Upper lobe of left lung (tissue), 6 donors: ENCODE measurements at places on chromosomes 5 and 9.

- no peaks in the 10 kb centered on the region for H3K36me3 ChIP-seq
- H3K27me3 ChIP-seq = no peaks in the 10 kb centered on the region
Observed at GRCh38 chr9:78035383-78035993, 3.9 kb upstream of the GNAQ start.

GRCh38 chr9:76441551-76442322 lies 17.2 kb upstream of the GCNT1 start:
- H3K4me1 ChIP-seq = no peaks in the 10 kb centered on the region
- no peak overlapping the region for H3K4me3 ChIP-seq
- H3K27ac ChIP-seq = no peak overlapping the region

DNA sequence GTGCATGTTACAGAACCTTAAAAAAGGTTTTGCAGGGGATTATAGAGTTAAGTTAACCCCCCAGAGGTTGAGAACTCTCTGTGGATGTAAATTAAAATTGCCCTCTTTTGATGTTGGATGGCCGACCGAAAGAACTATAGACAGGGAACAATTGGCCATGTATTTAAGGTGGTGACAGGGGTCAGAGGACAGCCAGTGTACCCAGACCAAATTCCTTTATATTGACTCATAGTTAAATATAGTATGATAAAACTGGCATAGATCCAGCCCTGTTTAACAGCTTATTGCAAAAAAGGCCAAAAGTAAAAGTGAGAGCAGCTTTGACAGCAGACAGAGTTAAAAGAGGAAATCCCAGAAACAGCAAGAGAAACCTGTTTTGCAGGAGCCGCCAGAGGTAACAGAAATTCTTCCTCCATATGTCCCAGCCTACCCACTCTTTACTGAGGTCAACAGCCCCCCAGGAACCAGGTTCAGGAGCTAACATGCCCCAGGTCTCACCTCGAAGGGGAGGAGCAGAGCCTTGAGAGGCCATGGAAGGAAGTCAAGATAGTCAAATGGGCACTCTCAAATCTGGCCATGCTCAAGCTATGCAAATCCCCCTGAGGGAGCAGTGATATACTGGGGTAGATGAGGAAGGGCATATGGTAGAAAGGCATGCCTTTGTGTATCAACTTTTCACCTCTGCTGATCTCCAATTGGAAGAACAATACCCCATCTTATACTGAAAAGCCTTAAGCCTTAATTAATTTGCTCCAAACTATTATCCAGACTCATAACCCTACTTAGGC lies 156.4 kb upstream of the COX7C start:
- no peak overlapping the region for H3K4me3 ChIP-seq
- H3K4me1 ChIP-seq = no peaks in the 10 kb centered on the region
- DNase-seq = no peak
- H3K36me3 ChIP-seq = no peaks in the 10 kb centered on the region
- no peaks in the 10 kb centered on the region for H3K27me3 ChIP-seq

- peaks cover 8% of the 10 kb centered on the region for H3K4me1 ChIP-seq
- H3K4me3 ChIP-seq = no peak overlapping the region
- no peaks in the 10 kb centered on the region for H3K36me3 ChIP-seq
- no peak overlapping the region for H3K27ac ChIP-seq
- no peaks in the 10 kb centered on the region for H3K27me3 ChIP-seq
Observed at GRCh38 chr9:127248241-127248640, 16.3 kb upstream of the GARNL3 start.

- H3K4me1 ChIP-seq = no peaks in the 10 kb centered on the region
- no peaks in the 10 kb centered on the region for H3K36me3 ChIP-seq
- H3K27ac ChIP-seq = no peak overlapping the region
- no peak for DNase-seq
Observed at GRCh38 chr5:55110217-55110616, 7.8 kb downstream of the GZMA start.

- no peaks in the 10 kb centered on the region for H3K36me3 ChIP-seq
- H3K4me3 ChIP-seq = no peak overlapping the region
- H3K27ac ChIP-seq = no peak overlapping the region
- no peaks in the 10 kb centered on the region for H3K27me3 ChIP-seq
- DNase-seq = no peak
Observed at GRCh38 chr5:152546493-152546892, 141.4 kb upstream of the NMUR2 start.

DNA sequence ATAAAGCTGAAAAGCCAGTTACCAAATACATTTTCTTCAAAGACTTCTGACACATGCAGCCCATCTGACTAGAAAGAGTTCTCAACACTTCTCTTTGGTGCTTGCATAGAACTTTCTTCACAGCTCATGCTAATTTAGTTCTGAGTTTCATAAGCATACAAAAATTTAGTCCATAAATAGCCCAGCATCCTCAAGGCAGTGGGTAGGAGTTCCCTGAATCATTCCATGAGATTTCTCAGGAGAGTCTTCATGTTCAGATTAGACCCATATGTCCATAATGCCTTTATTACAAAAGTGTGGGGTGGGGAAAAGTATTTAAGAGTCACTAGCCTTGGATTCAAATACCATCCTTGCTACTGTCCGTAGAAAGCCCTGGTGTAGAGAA lies 290.2 kb upstream of the RGMB start:
- no peaks in the 10 kb centered on the region for H3K36me3 ChIP-seq
- H3K4me3 ChIP-seq = no peak overlapping the region
- no peak for DNase-seq
- no peaks in the 10 kb centered on the region for H3K27me3 ChIP-seq
- no peak overlapping the region for H3K27ac ChIP-seq
- H3K4me1 ChIP-seq = no peaks in the 10 kb centered on the region

GRCh38 chr5:10678244-10678643 lies 82.8 kb downstream of the DAP start:
- no peaks in the 10 kb centered on the region for H3K27me3 ChIP-seq
- no peak overlapping the region for H3K27ac ChIP-seq
- no peak for DNase-seq
- H3K4me3 ChIP-seq = no peak overlapping the region
- peaks cover 58% of the 10 kb centered on the region for H3K36me3 ChIP-seq
- no peaks in the 10 kb centered on the region for H3K4me1 ChIP-seq

GRCh38 chr5:32092938-32093812 lies 80.9 kb downstream of the GOLPH3 start:
- DNase-seq = peak; percentile 61
- H3K27ac ChIP-seq = no peak overlapping the region
- no peaks in the 10 kb centered on the region for H3K4me1 ChIP-seq
- H3K36me3 ChIP-seq = peaks cover 42% of the 10 kb centered on the region
- H3K27me3 ChIP-seq = no peaks in the 10 kb centered on the region

- H3K4me1 ChIP-seq = peaks cover 17% of the 10 kb centered on the region
- DNase-seq = no peak
Observed at GRCh38 chr5:10600626-10601245, 36.9 kb downstream of the ANKRD33B start.

DNA sequence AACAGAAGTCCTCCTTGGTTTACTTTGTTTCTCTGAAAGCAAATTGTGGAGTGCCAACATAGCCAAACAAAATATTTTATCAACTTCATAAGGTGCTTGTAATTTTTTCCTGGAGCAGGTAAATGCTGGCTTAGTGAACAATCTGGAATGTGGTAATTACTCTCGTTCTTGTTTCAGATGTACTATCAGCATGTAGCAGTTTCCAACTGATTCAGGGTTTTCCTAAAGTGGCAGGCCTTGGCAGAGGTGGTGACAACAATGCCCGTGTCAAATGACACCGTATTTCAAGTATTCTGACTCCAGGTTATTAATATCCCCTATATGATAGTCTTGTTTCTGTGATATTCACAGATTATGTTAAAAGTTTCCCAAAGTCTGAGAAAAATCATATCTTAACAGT lies 1.2 kb downstream of the C9orf72 start:
- H3K27me3 ChIP-seq = no peaks in the 10 kb centered on the region
- H3K27ac ChIP-seq = peak overlapping the region; percentile 99
- DNase-seq = no peak
- H3K4me1 ChIP-seq = peaks cover 11% of the 10 kb centered on the region
- H3K4me3 ChIP-seq = peak overlapping the region; percentile 60

GRCh38 chr9:108412755-108413154 lies 443.0 kb downstream of the ACTL7B start:
- no peak overlapping the region for H3K4me3 ChIP-seq
- H3K4me1 ChIP-seq = no peaks in the 10 kb centered on the region
- DNase-seq = no peak
- H3K36me3 ChIP-seq = no peaks in the 10 kb centered on the region

GRCh38 chr5:73793911-73794310 lies 167.9 kb downstream of the ARHGEF28 start:
- H3K4me1 ChIP-seq = peaks cover 10% of the 10 kb centered on the region
- no peaks in the 10 kb centered on the region for H3K27me3 ChIP-seq
- DNase-seq = no peak
- H3K4me3 ChIP-seq = no peak overlapping the region
- no peaks in the 10 kb centered on the region for H3K36me3 ChIP-seq

DNA sequence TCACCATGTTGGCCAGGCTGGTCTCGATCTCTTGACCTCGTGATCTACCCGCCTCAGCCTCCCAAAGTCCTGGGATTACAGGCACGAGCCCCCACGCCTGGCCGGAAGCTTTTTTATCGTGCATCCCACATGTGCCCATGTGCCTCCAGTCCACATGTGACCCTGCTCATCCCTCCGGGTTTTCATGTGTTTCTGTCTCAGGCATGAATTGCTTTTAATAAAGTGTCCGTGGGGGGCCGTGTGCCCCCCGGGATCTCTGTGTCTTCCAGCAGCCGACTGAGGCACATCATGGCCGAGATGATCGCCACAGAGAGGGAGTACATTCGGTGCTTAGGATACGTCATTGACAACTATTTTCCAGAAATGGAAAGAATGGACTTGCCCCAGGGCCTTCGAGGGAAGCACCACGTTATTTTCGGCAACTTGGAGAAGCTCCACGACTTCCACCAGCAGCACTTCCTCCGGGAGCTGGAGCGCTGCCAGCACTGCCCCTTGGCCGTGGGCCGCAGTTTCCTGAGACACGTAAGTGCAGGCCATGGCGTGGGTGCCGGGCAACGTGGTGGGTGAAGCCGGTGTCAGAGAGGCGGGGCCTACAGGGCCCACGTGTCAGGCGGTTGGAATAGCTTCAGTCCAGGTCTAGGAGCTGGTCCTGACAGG lies 22.1 kb upstream of the LRRC14B start:
- DNase-seq = peak; percentile 20
- no peaks in the 10 kb centered on the region for H3K27me3 ChIP-seq
- no peak overlapping the region for H3K4me3 ChIP-seq
- no peaks in the 10 kb centered on the region for H3K36me3 ChIP-seq
- H3K4me1 ChIP-seq = no peaks in the 10 kb centered on the region

- H3K27ac ChIP-seq = no peak overlapping the region
- H3K27me3 ChIP-seq = no peaks in the 10 kb centered on the region
- no peaks in the 10 kb centered on the region for H3K36me3 ChIP-seq
- peak; percentile 13 for DNase-seq
- H3K4me3 ChIP-seq = no peak overlapping the region
- no peaks in the 10 kb centered on the region for H3K4me1 ChIP-seq
Observed at GRCh38 chr9:135332516-135332915, 147.1 kb upstream of the PPP1R26 start.

- no peaks in the 10 kb centered on the region for H3K4me1 ChIP-seq
- H3K4me3 ChIP-seq = no peak overlapping the region
- no peak for DNase-seq
- H3K27me3 ChIP-seq = no peaks in the 10 kb centered on the region
- H3K36me3 ChIP-seq = peaks cover 20% of the 10 kb centered on the region
Observed at GRCh38 chr9:111559000-111559610, 34.1 kb downstream of the ZNF483 start.

GRCh38 chr5:137266186-137266585 lies 232.9 kb downstream of the SPOCK1 start:
- no peaks in the 10 kb centered on the region for H3K4me1 ChIP-seq
- no peaks in the 10 kb centered on the region for H3K27me3 ChIP-seq
- H3K27ac ChIP-seq = no peak overlapping the region
- no peaks in the 10 kb centered on the region for H3K36me3 ChIP-seq
- no peak overlapping the region for H3K4me3 ChIP-seq

GRCh38 chr9:99237356-99237755 lies 15.3 kb downstream of the SEC61B start:
- no peak overlapping the region for H3K4me3 ChIP-seq
- no peak for DNase-seq
- H3K36me3 ChIP-seq = peaks cover 20% of the 10 kb centered on the region
- no peaks in the 10 kb centered on the region for H3K4me1 ChIP-seq
- H3K27ac ChIP-seq = no peak overlapping the region

DNA sequence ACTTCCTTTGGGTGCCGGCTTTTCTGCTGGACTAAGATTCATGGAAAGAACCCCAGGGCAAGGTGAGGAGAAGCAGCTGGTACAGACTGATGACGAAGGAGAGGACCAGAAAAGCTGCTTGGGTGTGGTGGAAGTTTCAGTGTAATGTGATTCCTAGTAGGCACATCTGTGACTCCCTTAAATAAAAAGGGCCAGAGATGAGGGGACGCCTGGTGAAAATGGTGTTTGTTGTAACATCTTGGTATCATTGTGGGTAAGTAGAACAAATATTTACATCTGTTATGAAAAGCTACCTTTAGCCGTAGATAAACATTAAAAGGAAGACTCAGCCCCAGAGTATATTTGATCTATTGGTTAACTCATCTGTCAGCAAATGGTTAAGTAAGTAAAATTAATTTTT lies 33.8 kb downstream of the OTULINL start:
- H3K4me1 ChIP-seq = no peaks in the 10 kb centered on the region
- no peak overlapping the region for H3K27ac ChIP-seq
- DNase-seq = no peak
- no peaks in the 10 kb centered on the region for H3K27me3 ChIP-seq
- H3K36me3 ChIP-seq = peaks cover 16% of the 10 kb centered on the region
- no peak overlapping the region for H3K4me3 ChIP-seq

GRCh38 chr5:171336521-171337209 lies 27.6 kb downstream of the TLX3 start:
- no peaks in the 10 kb centered on the region for H3K27me3 ChIP-seq
- no peaks in the 10 kb centered on the region for H3K36me3 ChIP-seq
- no peak overlapping the region for H3K4me3 ChIP-seq

- peak; percentile 13 for DNase-seq
- no peak overlapping the region for H3K4me3 ChIP-seq
- peaks cover 9% of the 10 kb centered on the region for H3K4me1 ChIP-seq
- H3K27ac ChIP-seq = peak overlapping the region; percentile 52
- no peaks in the 10 kb centered on the region for H3K36me3 ChIP-seq
Observed at GRCh38 chr5:173645437-173645807, 29.0 kb upstream of the BOD1 start.

DNA sequence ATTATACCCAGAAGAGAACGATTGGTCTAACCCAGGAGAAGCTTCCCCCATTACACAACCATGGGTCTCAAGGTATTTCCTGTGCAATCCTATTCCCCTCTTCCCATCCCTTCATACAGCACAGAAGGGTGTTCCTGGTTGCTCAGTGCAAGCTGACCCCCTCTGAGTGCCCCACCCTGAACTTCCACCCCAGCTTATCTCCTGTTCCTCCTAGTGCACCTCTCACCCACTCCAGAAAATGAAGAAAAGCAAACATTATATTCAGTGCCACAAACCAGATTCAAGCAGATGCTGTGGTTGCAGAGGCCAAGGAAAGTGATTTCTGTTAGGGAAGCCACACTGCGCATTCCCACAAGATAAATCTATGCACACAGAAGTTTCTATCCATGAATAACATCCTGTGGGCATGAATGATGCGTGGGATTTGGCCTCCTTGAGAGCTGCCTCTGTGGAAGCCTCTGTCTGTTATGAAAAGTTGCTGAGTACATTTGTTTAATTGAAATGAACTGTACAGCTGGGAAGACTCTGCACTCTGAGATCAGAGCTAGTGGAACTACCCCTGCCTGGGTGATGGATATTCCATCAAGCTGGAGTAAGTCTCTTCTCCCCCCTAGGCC lies 2.2 kb upstream of the OR2S2 start:
- no peaks in the 10 kb centered on the region for H3K36me3 ChIP-seq
- no peak overlapping the region for H3K27ac ChIP-seq
- H3K4me3 ChIP-seq = no peak overlapping the region
- H3K4me1 ChIP-seq = peaks cover 3% of the 10 kb centered on the region
- no peaks in the 10 kb centered on the region for H3K27me3 ChIP-seq

GRCh38 chr9:133939171-133939785 lies 52.8 kb downstream of the VAV2 start:
- peak; percentile 62 for DNase-seq
- peaks cover 15% of the 10 kb centered on the region for H3K36me3 ChIP-seq
- no peak overlapping the region for H3K4me3 ChIP-seq
- no peaks in the 10 kb centered on the region for H3K27me3 ChIP-seq
- H3K27ac ChIP-seq = no peak overlapping the region
